ENCODE measurements at places on chromosomes 1 and 21. TPM values are rescaled to one million over a fixed set of nuclear protein-coding genes. Genes with fewer than 3 reads are reported as not detected.

- DNase-seq = peak; percentile 76
Observed at GRCh38 chr1:42931911-42932422, 26.7 kb downstream of the SLC2A1 start.

DNA sequence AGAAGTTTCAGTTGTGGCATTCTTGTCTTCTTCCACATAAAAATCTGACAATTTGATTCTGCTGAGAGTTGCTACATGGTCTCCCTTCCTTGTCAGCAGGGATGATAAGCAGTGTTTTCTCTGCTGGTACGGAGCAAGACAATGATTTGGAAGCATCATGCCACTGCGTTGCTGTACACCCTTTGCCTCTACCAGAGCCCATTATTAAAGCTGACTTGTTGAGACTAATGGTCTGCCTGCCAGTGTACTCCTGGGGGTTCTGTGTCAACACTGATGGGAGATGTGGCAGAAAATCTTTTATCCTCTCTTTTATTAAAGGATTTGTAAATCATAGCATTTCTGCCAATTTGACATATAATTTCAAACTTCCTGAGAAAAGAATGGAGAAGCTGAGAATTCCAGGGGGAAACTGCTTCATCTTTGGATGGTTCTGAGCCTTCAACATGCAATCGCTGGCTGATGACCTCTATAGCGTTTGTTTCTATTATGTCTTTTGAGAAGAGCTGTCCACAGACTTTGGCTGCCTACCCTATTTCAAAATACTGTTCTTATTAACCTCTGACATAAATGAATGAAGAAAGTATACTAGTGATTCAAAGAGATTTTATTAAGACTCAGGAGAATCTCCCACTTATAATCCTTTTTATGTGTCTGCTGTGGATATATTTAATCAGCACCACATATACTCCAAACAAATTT, 47.9 kb upstream of the DYNLT5 start:
- DNase-seq = no peak

GRCh38 chr1:244139655-244140054, 88.6 kb downstream of the ZBTB18 start:
- DNase-seq = no peak

DNA sequence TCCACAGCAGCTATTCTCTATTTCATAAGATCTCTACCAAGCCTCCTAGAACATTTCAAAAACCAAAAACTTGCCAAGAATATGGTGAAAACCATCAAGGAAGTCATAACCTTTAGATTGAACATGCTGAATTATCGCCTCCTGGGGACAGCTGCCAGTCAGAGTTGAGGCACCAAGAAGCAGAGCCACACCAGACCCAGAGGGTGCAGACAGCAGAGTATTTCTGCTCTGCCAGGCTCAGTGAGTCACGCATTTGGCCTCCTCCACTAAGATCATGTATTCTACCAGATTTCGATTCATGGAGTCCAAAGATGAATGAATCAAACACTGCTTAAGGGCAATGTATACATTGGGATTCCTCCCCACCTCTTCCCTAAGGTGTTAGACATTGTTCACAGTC, 2.1 kb downstream of the F3 start:
- DNase-seq = no peak

DNA sequence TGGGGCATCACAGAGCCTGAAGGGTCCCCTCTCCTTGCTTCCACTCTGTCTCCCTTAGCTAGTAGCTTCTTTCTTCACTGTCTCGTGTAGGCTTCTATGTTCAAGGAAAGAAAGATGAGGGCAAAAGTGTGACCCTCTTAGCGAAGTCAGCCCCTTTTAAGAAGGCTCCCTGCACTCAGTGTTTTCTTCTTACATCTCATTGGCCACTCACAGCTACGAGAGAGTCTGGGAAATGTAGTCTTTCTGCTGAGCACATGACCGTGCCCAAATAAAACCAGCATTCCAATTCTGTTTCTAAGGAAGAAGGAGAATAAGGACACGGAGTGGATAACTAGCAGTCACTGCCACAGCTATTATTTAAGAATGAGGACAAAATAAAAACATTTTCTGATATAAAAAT, 104.9 kb upstream of the TNR start:
- DNase-seq = no peak

DNA sequence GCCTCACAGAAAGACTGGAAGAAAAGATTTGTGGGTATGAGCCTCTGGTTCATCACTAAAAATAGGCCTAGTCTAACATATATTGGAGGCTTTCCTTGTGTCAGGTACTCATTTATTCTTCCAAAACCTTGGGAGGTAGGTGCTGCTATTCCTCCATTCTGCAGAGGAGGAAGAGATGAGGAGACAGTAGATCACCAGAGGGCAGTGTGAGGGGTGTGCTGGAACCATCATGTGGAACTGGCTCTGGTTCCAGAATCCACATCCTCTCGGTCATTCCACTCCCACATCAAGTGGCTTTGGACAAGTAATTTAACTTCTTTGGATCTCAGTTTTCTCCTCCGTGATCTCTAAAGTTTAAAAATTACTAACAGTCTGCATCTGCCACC, 7.4 kb upstream of the INKA2 start:
- no peak for DNase-seq

- no peak for DNase-seq
Observed at GRCh38 chr1:208821939-208822338, 577.8 kb upstream of the PLXNA2 start.

DNA sequence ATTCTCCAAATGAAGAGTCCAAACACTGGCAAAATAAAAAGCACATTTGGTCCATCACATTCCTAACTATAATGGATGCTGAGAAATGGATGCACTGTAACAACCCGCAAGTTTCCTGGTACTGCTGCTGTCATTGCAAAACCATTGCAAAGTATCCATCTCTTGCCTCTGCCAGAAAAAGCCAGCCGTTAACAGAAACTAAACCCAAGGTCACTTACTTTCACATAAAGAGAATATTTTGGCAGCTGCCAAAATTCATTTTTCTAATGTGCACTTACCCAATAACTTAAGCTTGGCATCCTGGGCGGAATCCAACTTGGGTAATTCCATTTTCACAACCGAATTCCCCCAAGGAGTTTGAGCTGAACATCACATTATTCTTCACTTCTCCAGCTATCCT, 77.0 kb upstream of the LRRC8D start:
- DNase-seq = no peak

- no peak for DNase-seq
Observed at GRCh38 chr1:187236676-187237075, 407.9 kb downstream of the PLA2G4A start.

DNA sequence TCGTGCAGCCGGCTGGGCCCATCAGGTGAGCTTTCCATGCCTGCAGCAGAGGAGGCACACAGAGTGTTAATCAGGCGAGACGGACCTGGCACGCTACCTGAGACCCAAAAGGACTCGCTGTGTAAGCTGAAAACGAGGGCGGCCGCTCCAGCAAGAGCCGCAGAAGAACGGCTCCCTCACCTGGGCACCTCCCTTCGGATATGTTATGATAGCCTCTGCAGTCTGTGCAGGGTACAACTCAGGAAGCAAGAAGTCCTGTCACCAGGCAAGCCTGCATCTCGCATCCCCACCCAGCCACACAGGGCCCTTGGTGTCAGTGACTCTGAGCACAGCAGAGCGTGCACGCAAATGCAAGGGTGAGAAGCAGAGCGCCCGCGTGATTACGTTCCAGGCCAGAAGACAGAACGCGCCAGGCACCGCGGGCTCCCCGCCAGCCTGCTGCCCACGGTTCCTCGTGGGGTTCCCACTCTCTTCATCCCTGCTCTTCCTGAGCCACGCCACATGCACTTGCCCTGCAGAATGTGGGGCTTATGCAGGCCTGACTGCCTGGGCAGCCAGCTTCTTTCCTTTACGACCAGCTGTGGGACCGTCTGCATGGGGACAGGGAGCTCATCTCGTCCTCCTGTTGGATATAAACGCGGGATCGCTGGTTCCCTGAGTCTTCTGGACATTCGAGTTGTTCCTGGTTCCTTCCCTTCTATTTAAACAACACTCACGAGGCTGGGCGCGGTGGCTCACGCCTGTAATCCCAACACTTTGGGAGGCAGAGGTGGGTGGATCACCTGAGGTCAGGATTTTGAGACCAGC, 20.2 kb upstream of the LRRC47 start:
- no peak for DNase-seq

GRCh38 chr1:234476172-234476571, 2.8 kb downstream of the TARBP1 start:
- no peak for DNase-seq

GRCh38 chr1:207628776-207629175, 16.2 kb upstream of the CR1L start:
- no peak for DNase-seq

DNA sequence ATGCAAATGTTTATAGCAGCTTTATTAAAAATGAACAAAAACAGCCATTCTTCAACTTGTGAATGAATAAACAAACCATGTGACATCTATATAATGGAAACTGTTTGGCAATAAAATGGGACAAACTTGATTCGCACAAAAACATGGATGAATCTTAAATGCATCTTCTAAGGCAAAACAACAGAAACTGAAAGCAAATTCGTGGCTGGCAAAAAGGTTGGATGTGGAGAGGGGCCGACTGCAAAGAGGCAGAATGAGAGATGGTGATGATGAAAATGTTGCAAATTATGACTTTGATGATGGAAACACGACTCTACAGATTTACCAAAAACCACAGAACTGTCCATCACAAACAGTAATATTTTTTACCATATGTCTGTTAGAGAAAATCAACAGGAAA, 327.0 kb upstream of the NR5A2 start:
- no peak for DNase-seq

DNA sequence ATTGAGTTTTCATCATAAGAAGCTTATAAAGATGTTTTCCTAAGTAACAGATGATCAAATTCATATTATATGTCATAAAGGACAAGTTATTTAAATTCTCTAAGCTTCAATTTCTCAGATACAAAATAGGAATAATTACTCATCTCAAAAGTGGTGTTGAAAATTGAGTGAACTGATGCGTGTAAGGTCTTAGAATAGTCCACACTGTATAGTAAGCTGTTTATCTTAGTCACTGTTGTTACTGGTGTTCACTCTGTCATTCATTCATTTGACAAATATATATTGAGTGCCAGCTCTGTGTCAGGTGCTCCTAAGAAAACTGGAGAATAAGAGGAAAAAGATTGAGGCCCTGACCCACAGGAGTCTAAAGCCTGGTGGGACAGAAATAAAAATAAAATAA, 186.3 kb upstream of the BRINP3 start:
- no peak for DNase-seq

DNA sequence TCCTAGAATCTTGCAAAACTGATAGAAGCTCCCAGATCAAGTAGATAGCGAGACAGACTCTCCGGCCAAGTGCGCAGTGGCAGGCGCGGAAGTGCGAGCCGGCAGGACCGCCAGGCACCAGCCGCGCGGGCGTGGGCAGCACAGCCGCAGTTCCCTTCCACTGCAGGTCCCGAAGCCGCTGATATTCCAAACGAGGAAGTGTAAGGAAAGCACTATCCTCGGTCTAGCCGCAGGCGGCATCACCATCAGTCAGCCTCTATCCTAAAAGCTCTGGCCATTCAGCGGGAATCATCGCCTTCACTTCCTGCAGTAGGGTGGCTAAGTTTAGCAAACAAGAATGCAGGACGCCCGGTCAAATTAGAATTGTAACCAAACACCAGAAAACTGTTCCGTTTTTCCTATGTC, 710 bp downstream of the GLRX2 start:
- DNase-seq = no peak

DNA sequence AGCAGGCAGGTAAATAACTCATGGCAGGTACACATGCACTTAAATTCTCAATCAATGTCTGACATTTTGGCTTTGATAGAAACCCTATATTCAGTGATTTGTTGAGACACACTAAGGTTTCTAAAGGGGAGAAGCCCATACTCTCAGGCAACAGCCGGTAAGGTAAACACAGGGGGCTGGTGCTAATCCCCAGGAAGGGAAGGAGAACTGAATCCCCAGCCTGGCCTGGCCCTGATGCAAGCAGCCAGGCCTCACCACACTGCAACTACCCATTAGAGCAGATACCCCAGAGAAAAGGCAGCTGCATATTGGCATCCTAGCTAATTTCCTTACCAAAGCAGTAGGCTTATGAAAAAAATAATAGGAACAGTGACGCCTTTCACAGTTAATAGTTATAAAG, 116.5 kb upstream of the LRRC7 start:
- no peak for DNase-seq

DNA sequence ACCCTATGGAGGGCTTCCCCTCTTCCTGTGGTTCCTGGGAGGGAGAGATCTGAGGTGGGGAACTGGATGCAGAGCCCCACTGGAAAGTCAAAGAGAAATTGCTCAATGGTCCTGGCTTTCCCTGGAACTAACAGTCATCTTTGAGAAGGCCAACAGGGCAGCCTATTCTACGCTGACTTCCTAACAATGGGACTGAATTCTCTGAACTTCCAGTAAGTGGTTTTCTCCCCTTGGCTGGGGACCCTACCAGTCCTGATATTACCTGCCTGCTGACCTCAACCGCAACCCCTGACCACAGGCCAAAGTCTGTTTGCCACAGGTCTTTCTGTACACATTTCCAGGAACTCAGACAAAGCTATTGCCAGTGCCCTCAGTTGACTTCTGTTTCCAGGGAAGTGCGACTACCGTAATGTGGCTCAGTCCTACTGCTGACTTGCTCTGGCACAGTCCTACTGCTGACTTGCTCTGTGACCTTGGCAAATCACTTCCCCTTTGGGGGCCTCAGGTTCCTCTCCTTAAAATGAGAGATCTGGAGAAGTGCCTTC, 55.3 kb downstream of the C8B start:
- DNase-seq = no peak

DNA sequence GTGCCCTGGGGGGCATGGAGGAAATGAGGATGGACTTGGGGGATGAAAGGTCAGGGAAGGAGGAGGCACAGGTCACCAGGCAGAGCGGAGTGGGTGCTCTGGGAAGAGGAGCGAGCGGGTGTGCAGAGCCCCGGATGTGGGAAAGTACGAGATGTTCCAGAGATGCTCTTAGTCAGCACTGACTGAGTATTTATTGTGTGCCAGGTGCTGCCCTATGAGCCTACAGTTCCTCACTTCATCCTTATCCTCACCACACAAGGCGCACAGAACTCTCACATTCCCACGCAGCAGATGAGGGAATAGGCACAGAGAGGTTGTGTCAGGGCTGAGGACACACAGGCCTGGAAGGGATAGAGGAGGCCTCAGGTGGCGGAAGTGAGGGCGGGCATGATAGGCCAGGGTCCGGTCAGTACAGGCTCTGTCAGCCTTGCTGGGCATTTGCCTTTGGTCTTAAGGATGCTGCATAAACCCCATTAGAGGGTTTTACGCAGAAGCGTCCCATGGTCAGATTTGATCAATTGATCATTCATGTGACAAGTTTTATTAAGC, 77.3 kb downstream of the ARHGEF10L start:
- DNase-seq = peak; percentile 54

The EXO5 gene
- total RNA-seq = 2.9 TPM

The PTPRF gene
- total RNA-seq = 1.9 TPM

The PPIAL4G gene
- not detected for total RNA-seq

The CNTN2 gene
- total RNA-seq = not detected

The LAPTM5 gene
- 13.1 TPM for total RNA-seq

The ROR1 gene
- total RNA-seq = 2.8 TPM

The SPRR5 gene
- total RNA-seq = not detected

The CFHR3 gene
- not detected for total RNA-seq

The PGD gene
- 39.2 TPM for total RNA-seq

The C8B gene
- not detected for total RNA-seq

The TBX19 gene
- total RNA-seq = 0.27 TPM

Measured in psoas muscle (tissue), 8 donors.